ENCODE measurements at places on chromosomes 5 and 9.

DNA sequence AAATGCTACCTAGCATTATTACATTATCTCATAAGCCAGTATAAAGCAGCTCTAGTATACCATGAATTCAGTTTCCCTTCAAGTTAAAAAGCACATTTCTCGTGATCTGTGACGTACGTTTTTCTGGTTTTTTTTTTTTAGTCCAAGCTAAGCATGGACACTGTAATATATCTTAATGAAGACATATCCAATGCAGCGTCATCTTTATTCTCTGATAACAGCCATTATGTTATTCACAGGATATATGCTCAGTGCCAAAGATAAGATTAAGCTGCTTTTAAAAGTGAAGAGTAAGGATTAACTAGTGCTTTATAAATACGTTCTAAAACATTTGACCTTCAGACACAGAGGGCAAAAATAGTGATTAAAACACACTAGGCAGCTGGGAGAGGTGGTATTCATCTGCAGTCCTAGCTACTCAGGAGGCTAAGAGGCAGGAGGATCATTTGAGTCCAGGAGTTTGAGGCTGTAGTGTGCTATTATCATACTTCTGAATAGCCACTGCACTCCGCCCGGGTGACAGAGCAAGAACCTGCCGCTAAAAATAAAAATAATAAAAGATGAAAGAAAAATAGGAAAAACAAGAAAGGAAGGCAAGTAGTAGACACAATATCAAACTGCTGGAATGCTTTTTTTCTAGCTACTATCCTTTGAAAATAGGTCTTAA, 7.7 kb downstream of the CSNK1A1 start:
- no peak for DNase-seq

- no peak for DNase-seq
These were observed 27.5 kb upstream of the NCS1 start for GRCh38 chr9:130144703-130145102.

DNA sequence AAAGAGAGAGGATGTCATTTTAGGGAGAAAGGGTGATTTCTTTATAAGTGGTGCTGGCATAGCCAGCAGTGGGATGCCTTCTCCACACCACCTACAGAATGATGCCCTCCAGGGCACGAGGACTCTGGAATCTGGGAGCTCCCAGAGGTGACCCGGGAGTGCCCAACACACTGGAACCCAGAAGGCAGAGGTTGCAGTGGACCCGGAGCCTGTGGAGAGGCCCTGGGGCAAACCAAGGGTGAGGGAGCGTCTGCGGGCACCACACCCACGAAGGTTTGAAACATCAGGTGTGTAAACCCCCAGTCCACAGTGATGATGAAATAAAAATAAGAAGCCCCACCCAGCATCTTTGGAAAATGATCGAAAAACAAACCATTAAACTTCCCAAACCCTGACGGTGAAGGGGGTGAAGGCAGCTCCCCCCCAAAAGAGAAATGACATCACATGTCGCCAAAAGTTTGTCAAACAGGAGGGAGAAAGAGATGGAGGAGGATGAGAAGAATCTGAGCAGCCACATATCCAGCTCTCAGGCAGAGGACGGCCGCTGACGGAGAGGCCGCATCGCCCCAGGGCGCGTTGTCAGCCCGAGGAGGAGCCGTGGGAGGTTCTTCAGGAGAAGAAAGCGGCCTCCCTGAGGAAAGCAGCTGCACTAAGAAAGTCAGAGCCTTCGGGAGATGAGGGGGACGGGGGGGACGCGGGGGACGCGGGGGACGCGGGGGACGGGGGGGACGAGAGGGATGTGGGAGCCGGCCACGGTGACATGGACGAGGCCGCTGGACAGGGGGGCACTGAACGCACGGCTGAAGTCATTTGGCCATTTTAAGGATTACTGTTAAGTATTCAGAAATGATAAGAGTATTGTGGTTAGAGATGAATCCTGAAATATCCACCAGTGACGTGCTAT, 43.1 kb upstream of the NSMF start:
- no peak for DNase-seq

DNA sequence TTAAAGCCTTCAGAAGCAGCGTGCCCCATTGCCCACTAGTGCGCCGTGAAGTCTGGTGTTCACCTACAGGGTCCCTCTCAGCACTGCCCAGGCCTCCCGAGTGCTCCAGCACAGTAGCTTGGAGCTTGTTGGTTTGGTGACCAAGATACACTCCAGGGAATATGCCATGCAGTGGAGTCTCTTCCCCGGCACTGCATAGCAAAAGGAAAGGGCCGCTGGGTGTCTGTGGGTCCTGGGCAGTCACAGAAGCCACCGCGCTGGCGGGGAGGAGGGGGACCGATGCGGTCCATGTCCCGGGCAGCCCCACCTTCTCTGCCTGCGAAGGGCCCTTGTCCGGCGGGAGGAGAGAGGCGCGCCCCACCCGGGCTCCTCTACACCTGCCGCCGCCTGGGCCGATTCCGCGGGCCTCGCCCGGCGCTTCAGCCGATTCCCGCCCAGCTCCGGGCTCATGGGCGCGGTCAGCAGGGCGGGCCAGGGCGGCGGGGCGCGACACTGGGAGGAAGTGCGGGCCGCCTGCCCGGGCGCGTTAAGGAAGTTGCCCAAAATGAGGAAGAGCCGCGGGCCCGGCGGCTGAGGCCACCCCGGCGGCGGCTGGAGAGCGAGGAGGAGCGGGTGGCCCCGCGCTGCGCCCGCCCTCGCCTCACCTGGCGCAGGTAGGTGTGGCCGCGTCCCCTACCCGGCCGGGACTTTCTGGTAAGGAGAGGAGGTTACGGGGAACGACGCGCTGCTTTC, at the start of gene SYK:
TSS of gene SYK (plus strand) at position 579 of the 732 bp plus-strand sequence. CDS start 42,080 bp downstream, outside the sequence.
- no peak for DNase-seq

DNA sequence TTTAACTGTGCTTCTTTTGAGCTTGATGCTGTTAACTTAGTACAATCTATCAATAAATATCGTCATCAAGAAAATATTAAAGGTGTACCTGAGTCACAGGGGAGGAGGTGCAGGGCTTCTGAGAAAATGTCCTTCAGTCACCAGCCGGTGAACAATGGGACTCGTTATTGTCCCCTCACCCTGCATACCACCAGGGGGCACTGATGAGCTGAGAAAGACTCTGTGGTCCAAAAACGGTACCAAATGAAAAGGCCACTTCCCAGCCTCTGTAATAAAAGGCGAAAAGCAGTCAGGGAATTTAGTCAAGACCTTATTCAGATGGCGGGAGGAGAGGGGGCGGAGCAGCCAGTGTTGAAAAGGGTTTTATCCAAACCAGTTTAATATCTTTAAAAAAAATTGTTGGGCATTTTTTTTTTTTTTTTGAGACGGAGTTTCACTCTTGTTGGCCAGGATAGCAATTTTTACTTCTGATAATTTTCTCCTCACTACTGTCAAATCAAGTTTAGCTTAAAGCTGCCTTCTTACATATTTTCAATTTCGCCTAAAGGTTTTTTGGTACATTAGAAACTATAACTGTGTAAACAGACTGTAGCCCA, 271.9 kb upstream of the ADAMTS16 start:
- DNase-seq = peak; percentile 4

- DNase-seq = no peak
These were observed 118.6 kb upstream of the MAST4 start for GRCh38 chr5:66477596-66477995.

GRCh38 chr5:16483361-16483760, 17.8 kb upstream of the ZNF622 start:
- DNase-seq = no peak

DNA sequence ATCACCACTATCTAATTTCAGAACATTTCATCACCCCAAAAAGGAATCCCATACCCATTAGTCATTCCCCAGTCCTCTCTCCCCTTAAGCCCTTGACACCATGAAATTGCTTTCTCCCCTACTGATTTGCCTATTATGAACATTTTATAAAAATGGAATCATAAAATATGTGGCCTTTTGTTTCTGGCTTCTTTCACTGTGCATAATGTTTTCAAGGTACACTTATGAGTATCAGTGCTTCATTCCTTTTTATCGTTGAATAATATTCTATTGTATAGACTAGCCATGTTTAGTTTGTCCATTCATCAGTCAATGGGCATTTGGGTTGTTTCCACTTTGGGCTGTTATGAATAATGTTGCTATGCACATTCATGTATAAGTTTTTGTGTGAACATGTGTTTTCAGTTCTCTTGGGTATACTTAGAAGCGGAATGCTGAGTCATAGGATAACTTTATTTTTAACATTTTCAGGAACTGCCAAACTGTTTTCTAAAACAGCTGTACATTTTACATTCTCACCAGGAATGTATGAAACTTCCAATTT, 40.4 kb upstream of the FGF1 start:
- peak; percentile 77 for DNase-seq

GRCh38 chr5:44402084-44402483, 12.9 kb upstream of the FGF10 start:
- DNase-seq = no peak

DNA sequence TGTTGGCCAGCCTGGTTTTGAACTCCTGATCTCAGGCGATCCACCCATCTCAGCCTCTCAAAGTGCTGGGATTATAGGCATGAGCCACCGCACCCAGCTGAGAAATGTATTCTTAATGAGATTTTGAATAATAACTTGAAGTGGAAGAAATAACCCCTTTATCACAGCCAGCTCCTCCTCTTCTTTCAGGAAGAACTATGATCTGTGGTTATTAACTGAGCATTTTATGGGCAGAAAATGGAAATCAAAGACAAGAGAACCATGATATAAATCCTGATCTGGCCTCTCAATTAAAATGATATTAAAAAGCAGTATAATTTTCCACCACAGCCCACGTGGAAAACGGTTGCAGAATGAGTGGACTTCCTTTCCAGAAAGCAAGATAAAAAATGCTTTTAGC, 206.6 kb downstream of the PRELID2 start:
- DNase-seq = no peak

DNA sequence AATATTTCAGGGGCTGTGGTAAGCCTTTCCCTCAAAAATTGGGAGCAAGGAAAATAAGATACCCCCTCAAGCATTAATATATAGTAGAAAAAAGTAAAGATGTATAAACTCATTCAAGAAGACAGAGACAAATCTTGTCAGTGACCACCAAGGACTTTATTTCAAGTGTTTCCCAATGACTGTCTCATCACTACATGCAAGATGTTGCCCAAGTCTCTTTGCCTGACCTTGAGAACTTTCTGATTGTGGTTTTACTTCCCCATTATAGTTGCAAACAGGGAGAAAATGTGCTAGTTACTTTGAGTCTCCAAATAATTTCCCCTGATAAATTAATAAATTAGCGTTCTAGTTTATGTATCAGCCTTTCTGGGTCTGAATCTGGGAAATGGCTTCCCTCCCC, 4.0 kb upstream of the SLC46A2 start:
- DNase-seq = no peak

- DNase-seq = no peak
These were observed 40.1 kb downstream of the ALG2 start for GRCh38 chr9:99181621-99182020.

- DNase-seq = no peak
These were observed 179.9 kb downstream of the ST8SIA4 start for GRCh38 chr5:100723229-100723628.

GRCh38 chr9:137989156-137989555, 111.6 kb downstream of the CACNA1B start:
- DNase-seq = no peak

- DNase-seq = no peak
These were observed 38.2 kb downstream of the GALNT10 start for GRCh38 chr5:154228696-154229095.

GRCh38 chr9:127112735-127113161, 9.7 kb downstream of the ANGPTL2 start:
- DNase-seq = no peak

Measured in HFF-Myc (cell line).